ENCODE measurements at places on chromosomes 11 and 22.

- no peak for DNase-seq
These were observed at the start of gene SHISAL1 for GRCh38 chr22:44312766-44313165. Gene SHISAL1, minus strand, starts transcription at chr22:44312951. Its CDS starts 12,006 bp downstream, at chr22:44300945.

GRCh38 chr11:63813563-63814382, 517 bp downstream of the SPINDOC start:
- peak; percentile 58 for DNase-seq

DNA sequence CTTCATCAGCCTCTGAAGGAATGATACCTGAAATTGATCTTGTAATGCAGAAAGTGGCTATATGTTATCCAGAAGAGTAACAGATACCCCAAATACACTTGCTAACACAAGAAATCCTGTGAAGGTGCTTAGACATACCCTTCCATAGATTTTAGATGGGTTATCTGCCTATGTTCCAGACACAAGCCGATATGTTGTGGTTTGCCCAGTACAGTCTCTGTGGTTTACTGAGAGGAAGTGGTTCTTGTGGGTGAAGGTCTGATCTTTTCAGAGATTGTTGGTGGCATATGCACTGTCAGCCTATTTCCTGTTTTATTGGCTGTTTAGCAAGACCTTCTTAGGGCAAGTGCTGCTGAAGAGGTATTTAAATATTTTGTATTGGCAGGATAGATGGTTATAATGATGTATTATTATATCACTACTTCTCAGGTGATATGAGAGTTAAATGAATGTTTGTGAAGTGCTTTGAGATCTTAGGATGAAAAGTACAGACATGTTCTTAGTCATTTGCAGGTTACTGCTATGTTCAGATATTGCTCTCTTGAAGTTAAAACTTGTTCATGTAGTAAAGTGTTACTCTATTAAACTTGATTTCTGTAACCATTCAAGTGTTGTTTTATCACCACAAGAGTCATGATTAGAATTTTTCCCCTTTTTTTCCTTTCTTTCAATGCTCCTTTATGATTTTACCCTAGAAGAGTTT, 8.2 kb downstream of the ARHGEF12 start:
- DNase-seq: no peak

- peak; percentile 71 for DNase-seq
These were observed 2.5 kb downstream of the CDC42EP2 start for GRCh38 chr11:65317025-65317786.

- DNase-seq: no peak
These were observed 154.0 kb upstream of the SYT13 start for GRCh38 chr11:45440111-45440510.

DNA sequence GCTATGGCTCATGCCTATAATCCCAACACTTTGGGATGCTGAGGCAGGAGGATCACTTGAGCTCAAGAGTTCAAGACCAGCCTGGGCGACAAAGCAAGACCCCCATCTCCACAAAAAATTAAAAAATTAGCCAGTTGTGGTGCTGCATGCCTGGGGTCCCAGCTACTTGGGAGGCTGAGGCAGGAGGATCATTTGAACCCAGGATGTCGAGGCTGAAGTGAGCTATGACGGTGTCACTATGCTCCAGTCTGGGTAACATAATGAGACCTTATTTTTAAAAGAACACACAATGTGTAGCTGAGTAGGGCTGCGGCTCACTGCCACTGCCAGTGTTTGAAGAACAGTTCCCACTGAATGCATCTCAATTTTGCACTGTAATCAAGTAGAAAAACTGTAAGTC, 7.1 kb upstream of the VPREB1 start:
- no peak for DNase-seq

DNA sequence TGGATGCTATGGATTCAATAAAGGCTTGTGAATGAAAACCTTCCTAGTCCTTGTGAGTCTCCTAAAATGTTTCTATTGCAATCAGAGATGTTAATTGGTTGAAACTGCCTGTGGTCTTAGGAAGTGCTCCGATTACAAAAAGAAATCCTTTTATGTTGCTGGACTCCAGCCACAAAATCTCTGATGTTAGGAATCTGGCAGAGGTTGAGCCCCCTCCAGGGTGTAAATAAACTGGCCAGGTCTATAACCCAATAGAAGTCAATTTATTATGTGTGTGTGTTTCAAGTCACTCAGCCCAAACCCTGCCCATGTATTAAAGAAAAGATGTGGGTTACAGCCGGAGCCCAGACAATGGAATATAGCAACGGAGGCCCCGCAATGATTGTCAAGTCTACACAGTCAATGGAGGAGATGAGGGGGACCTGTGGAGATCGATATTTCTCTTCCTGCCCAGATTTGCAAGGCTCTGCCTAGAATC, 218.1 kb upstream of the SORL1-AS1 start:
- DNase-seq: no peak

DNA sequence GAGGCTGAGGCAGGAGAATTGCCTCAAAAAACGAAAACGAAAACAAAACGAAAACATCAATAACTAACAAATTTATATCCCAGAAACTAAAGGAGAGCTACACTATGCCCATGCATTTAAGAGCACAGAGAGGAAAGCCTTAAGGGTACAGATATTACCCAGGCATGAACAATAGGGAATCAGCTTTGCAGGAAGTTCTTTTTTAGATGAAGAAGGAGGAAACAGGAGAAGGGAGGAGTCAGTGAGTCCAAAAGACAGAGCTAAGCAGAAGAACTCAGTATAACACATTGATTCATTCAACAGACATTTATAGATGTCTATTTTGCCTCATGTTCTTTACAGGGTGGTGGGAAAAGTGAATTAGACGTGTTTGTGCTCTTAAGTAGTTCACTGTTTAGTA, 8.3 kb downstream of the MRPL17 start:
- no peak for DNase-seq

DNA sequence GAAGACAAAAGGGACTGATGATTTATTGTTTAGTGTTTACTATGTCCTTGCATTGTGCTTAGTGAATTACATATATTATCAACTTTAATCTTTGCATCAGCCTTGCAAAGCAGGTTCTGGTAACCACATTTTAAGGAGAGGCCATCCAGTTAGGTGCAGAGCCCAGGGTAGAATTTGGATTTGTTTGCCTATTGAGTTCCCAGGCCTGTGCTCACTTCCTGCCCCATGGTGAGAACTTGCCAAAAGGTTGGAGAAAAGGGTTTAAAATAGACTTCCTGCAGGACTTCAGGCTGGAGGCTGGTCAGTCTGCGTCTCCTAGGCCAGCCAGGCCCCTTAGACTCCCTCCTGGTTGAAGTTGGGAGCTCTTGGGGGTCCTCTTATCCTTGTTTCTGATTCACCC, 72.1 kb downstream of the ATXN10 start:
- no peak for DNase-seq

- DNase-seq: peak; percentile 55
These were observed 4.2 kb downstream of the SPI1 start for GRCh38 chr11:47373876-47374719.

- DNase-seq: no peak
These were observed 87.3 kb upstream of the MYO18B start for GRCh38 chr22:25654676-25655075.

DNA sequence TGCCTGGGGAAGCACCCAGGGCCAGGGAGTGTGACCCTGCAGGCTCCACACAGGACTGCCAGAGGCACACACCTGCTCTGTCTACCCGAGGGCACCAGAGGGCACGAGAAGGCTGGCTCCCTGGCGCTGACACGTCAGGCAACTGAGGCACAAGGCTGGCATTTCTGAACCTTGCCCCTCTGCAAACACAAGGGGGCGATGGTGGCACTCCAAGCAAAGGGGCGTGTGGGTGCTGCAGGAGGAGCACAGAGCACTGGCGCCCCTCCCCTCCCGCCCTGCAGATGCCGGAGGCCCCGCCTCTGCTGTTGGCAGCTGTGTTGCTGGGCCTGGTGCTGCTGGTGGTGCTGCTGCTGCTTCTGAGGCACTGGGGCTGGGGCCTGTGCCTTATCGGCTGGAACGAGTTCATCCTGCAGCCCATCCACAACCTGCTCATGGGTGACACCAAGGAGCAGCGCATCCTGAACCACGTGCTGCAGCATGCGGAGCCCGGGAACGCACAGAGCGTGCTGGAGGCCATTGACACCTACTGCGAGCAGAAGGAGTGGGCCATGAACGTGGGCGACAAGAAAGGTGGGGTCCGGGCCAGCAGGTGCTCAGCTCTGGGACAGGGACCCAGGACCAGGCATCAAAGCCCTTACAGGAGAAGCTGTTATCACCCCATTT, 20.8 kb upstream of the TXNRD2 start:
- DNase-seq: peak; percentile 66

- DNase-seq: no peak
These were observed 120.5 kb downstream of the ZNF280B start for GRCh38 chr22:22388090-22388489.

GRCh38 chr11:84146826-84147225, 860.7 kb upstream of the CCDC90B start:
- no peak for DNase-seq

- no peak for DNase-seq
These were observed 33.8 kb downstream of the TP53I11 start for GRCh38 chr11:44916801-44917385.
